ENCODE measurements at places on chromosomes 5 and 9. TPM values are rescaled to one million over a fixed set of nuclear protein-coding genes. Genes with fewer than 3 reads are reported as not detected.
A peak's percentile ranks its signal among the peaks of the same experiment; 100 is the strongest.

GRCh38 chr5:180648658-180649296 is 623 bp downstream of the FLT4 start:
- H3K36me3 ChIP-seq, result no peaks in the 10 kb centered on the region
- no peak overlapping the region for H3K4me3 ChIP-seq
- H3K4me1 ChIP-seq, result no peaks in the 10 kb centered on the region
- H3K27me3 ChIP-seq, result peaks cover 58% of the 10 kb centered on the region
- no peak overlapping the region for H3K27ac ChIP-seq

- H3K27ac ChIP-seq, result no peak overlapping the region
- no peaks in the 10 kb centered on the region for H3K4me1 ChIP-seq
- H3K4me3 ChIP-seq, result no peak overlapping the region
- H3K27me3 ChIP-seq, result 0 out of 2 replicates have a peak, but pooled peaks cover 7% of the 10 kb centered on the region
Observed at GRCh38 chr5:56984445-56984844, 32.5 kb upstream of the MIER3 start.

DNA sequence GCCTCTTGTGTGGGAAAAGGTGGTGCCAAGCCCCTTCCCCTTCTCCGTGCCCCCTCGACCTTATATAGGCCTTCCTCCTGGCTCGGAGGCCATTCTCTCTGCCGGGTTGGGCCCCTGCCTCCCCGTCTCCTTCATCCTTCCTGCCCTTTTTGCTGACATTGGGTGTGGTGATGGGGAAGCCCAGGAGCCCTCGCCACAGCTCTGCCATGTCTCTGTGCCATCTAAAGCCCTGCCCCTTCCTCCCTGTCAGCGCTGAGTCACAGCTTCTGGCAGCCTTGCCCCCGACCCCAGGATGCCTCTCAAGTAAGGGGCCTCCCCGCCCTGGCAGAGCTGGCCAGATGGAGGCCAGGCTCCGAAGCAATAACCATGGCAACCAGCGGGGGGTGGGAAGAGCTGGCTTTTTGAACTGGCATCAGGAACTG is 30.4 kb downstream of the JADE2 start:
- peaks cover 54% of the 10 kb centered on the region for H3K4me1 ChIP-seq
- DNase-seq, result peak; percentile 82
- peak overlapping the region; percentile 86 for H3K27ac ChIP-seq
- no peaks in the 10 kb centered on the region for H3K27me3 ChIP-seq
- no peak overlapping the region for H3K4me3 ChIP-seq

- H3K27ac ChIP-seq, result peak within 1 kb of the TSS; percentile 27
- H3K4me1 ChIP-seq, result peaks cover 4% of the 10 kb centered on the region
- H3K27me3 ChIP-seq, result no peaks in the 10 kb centered on the region
- peak within 1 kb of the TSS; percentile 96 for H3K4me3 ChIP-seq
- DNase-seq, result peak; percentile 94
Observed at GRCh38 chr9:135500525-135501260, at the start of gene MRPS2. Gene MRPS2 (plus strand): TSS chr9:135500682. CDS start chr9:135500711, 29 bp downstream.

The CFAP90 gene
- not detected for total RNA-seq

The INSL4 gene
- total RNA-seq, result not detected

DNA sequence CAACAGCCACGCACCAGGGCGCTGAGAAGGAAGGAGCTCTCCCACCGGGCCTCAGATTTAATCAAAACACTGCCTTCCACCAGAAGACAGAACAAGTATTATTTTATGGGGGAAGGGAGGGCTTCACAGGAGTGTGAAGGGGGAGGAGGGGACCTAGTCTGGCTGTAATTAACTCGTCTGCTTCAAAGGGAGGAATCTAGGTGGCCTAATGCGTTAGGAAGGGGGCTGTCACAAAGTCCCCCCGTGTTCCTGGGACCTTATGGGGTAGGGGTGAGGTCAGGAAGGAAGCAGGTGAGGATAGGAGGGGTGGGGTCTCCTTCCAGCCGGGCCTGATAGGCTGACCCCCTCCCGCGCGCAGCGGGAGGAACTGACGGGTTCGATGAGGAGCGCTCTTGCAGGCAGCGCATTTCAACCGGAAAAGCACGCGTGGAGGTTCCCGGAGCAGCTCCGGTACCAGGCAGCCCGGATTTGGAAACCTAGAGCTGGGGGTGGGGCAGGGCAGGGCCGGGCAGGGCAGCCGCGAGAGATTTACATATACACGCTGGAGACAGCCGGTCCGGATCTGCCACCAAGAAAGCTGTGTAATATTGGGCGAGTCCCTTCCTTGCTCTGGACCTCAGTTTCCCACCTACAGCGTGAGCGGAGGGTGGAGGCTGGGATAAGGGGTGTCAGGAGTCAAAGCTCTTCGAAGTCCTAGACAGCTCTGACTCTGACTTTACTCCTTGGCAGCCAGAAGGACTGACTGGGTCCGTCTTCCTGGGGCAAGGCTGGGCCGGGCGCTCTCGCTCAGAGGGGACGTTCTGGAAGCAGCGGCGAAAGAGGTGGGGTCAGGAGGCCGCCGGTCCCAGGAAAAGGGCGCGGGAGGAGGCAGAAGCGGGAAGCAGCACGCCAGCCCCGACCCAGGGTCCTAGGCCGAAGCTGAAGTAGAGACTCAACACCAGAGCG is 1.8 kb downstream of the SHB start:
- no peaks in the 10 kb centered on the region for H3K36me3 ChIP-seq
- no peaks in the 10 kb centered on the region for H3K27me3 ChIP-seq
- DNase-seq, result peak; percentile 63
- peak overlapping the region; percentile 99 for H3K4me3 ChIP-seq

GRCh38 chr5:126269511-126269910 is 153.7 kb upstream of the GRAMD2B start:
- H3K27ac ChIP-seq, result no peak overlapping the region
- no peaks in the 10 kb centered on the region for H3K27me3 ChIP-seq
- no peaks in the 10 kb centered on the region for H3K36me3 ChIP-seq
- no peaks in the 10 kb centered on the region for H3K4me1 ChIP-seq
- no peak overlapping the region for H3K4me3 ChIP-seq

DNA sequence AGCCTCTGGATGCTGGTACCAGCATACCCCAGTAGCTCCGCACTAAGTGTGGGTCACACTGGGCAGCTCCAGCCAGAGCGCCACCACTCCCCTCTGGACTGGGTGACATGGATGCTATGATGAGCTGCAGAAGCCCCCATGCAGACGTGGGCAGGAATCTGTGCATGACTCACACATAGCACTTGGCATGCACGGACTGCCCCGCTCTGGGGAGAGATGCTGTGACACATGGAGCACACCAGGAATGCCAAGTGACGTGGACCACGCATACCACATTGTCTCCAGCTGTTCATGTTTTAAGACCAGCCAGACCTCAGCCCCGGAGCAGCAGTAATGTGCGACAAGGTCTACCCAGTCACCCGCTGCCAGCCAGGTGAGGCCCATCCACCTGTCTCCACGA is 64.1 kb downstream of the SEMA4D start:
- no peaks in the 10 kb centered on the region for H3K36me3 ChIP-seq
- no peak overlapping the region for H3K4me3 ChIP-seq
- peak; percentile 85 for DNase-seq

The IRX1 gene
- 25.9 TPM for total RNA-seq

GRCh38 chr5:9009931-9010651 is 535.8 kb downstream of the SEMA5A start:
- H3K4me3 ChIP-seq, result no peak overlapping the region
- no peak overlapping the region for H3K27ac ChIP-seq
- H3K4me1 ChIP-seq, result peaks cover 32% of the 10 kb centered on the region
- no peaks in the 10 kb centered on the region for H3K27me3 ChIP-seq
- DNase-seq, result peak; percentile 48

DNA sequence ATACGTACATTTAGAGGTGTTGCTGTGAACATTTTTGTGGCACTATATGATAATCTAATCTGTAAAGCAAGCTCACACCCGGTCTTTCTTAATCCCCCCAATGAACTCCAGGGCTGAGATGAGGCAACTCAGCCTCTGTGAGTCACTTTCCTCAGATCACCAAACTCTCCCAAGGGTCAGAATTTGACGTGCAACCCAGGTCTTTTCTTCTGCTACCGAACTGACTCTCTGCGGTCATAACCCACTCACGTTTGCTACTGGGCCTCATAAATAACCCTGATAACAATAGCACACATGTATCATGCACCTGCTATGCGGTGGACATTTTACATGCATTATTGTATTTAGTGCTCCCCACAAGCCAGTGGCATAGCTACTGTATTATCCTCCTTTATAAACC is 153.1 kb downstream of the DROSHA start:
- no peak overlapping the region for H3K4me3 ChIP-seq
- H3K4me1 ChIP-seq, result peaks cover 8% of the 10 kb centered on the region
- no peaks in the 10 kb centered on the region for H3K36me3 ChIP-seq
- H3K27ac ChIP-seq, result no peak overlapping the region
- no peaks in the 10 kb centered on the region for H3K27me3 ChIP-seq

- no peaks in the 10 kb centered on the region for H3K36me3 ChIP-seq
- no peak overlapping the region for H3K27ac ChIP-seq
- H3K4me1 ChIP-seq, result no peaks in the 10 kb centered on the region
Observed at GRCh38 chr5:172505845-172506244, 51.5 kb upstream of the SH3PXD2B start.

The PCDHGC5 gene
- total RNA-seq, result 2.2 TPM

- H3K4me1 ChIP-seq, result peaks cover 33% of the 10 kb centered on the region
- H3K27me3 ChIP-seq, result no peaks in the 10 kb centered on the region
- H3K36me3 ChIP-seq, result no peaks in the 10 kb centered on the region
- H3K4me3 ChIP-seq, result no peak overlapping the region
- DNase-seq, result peak; percentile 44
Observed at GRCh38 chr5:143471666-143472464, 68.4 kb upstream of the NR3C1 start.

DNA sequence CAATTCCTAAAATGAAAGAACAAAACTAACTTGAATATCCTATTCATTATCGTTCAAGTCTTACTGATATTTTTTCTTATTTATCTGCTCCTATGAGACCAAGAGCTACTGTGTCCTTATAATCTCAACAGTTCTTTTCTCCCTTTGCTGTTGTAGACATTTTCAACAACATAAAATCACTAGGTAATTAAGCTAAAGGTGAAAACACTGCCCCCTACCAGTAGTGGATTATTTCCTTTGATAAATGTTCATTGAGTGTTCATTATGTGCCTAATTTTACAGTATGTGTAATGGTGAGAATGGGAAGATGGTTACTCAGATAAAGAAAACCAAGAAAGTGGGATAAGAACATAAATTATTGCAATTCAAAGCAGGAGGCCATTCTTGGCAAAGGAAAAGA is 41.4 kb upstream of the PAPPA start:
- H3K4me3 ChIP-seq, result no peak overlapping the region
- no peaks in the 10 kb centered on the region for H3K36me3 ChIP-seq
- DNase-seq, result peak; percentile 31
- peaks cover 10% of the 10 kb centered on the region for H3K4me1 ChIP-seq
- no peaks in the 10 kb centered on the region for H3K27me3 ChIP-seq
- H3K27ac ChIP-seq, result no peak overlapping the region

- 0 out of 2 replicates have a peak overlapping the region, but pooled peaks have one; percentile 82 for H3K27ac ChIP-seq
- peaks cover 55% of the 10 kb centered on the region for H3K4me1 ChIP-seq
- H3K27me3 ChIP-seq, result no peaks in the 10 kb centered on the region
- H3K4me3 ChIP-seq, result peak overlapping the region; percentile 97
- no peaks in the 10 kb centered on the region for H3K36me3 ChIP-seq
Observed at GRCh38 chr9:121199921-121200320, 1.7 kb downstream of the RAB14 start.

The ZNF608 gene
- 2.1 TPM for total RNA-seq

DNA sequence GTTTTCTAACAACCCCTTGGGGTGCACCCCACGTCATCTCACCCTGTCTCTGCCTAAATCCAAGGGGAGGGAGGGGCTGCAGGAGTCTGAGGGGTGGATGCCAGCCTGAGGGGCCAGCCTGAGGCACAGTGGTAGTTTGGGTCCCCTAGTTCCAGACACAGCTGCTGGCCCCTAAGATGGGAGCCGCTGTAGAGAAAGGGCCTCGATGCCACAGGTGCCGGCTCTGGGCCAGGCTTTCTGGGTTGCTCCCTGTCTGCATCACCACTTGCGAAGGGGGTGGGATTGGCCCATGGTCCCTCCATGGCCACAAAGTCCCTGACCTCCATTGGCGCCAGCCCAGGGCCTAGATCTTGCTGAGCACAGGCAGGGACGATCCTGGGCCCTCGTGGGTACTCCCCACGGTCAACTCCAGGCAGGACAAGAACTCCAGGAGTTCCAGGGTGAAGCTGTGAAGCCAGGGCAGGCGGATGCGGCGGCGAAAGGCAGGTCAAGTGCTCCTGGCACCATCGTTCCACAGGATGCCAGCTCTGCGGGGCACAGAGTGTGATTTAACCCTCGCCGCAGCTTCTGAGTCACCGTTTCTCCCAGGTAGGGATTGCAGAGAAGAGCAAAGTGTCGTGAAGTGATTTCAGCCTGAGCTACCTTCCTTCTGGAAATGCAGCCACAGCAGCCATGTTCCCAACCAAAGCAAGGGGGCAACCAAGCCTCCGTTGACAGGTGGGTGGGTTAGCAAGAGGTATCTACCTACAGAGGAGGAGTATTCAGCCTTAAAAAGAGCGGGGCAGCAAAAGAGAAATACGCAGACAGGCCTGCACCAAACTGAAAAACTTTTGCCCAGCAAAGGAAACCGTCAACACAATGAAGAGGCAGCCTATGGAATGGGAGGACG is 41.6 kb upstream of the EXOC3 start:
- DNase-seq, result no peak
- H3K27me3 ChIP-seq, result no peaks in the 10 kb centered on the region
- peak overlapping the region; percentile 100 for H3K27ac ChIP-seq
- no peak overlapping the region for H3K4me3 ChIP-seq
- H3K36me3 ChIP-seq, result no peaks in the 10 kb centered on the region
